Placental pericyte (primary cell): ENCODE measurements at places on chromosomes 6 and 20. TPM values are rescaled to one million over a fixed set of nuclear protein-coding genes. Genes with fewer than 3 reads are reported as not detected.

Gene HMGCLL1
- total RNA-seq, result not detected in 2 replicates

Gene CPNE5
- total RNA-seq, result 0.14 and 0.66 TPM in 2 replicates

Gene MRAP2
- not detected in 2 replicates for total RNA-seq

Gene TMC2
- total RNA-seq, result not detected in 2 replicates

Gene FRK
- 0.29 and 0.44 TPM in 2 replicates for total RNA-seq

Gene CD24
- total RNA-seq, result 4.9 TPM in 1 of 2 replicates, not detected in the other

Gene SIGLEC1
- under 0.01 TPM in 2 replicates for total RNA-seq

Gene SRF
- 32.6 and 57.4 TPM in 2 replicates for total RNA-seq

Gene HLA-DQB1
- 0.43 TPM in 1 of 2 replicates, not detected in the other for total RNA-seq

Gene MAP1LC3A
- total RNA-seq, result 13.6 and 14.5 TPM in 2 replicates

Gene VWA7
- 0.14 and 0.44 TPM in 2 replicates for total RNA-seq

Gene PNLDC1
- total RNA-seq, result not detected in 2 replicates

Gene FOXS1
- total RNA-seq, result 0.22 and 2.0 TPM in 2 replicates

Gene WFDC10B
- total RNA-seq, result not detected in 2 replicates

Gene CGAS
- 10.9 and 20.0 TPM in 2 replicates for total RNA-seq
